NCI-H1048 (cell line): ENCODE measurements at places on chromosomes 6 and 20.

DNA sequence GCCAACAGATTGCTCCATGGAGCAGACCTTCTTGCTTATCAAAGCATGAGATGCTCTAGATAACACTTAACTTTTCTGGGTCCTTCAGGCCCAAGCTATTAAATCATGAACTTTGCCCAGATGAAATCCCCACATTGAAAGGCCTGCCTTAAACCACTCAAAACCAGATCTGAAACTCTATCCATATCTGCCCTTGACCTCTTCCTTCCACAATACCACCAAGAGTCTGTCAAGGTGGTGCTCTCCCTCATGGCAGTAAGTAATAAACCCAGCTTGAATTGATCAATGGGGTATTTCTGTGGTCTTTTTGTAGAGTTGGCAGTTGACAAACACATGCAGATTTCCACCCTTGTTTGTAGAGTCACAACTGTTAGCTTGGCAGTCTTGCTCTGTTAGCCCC lies 135.5 kb downstream of the ISM1 start:
- DNase-seq: no peak

DNA sequence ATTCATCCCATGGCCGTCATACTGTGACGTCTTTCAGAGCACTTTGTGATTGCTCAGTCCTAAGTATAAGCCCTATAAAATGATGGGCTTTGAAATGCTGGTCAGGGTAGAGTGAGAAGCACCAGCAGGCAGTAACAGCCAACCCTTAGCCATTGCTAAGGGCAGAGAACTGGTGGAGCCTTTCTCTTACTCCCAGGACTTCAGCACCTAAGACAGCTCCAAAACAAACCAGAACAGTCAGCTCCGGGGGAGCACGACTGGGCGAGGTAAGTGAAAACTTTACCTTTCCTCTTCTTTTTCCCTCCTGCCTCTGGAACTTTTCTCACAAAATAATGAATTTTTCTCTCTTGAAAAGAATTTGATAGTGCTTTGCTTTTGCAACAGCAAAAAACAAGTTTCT lies at the start of gene VIP:
Gene VIP, plus strand, starts transcription at position 104 of the 400 bp plus-strand sequence. CDS start 1,381 bp downstream, outside the sequence.
- DNase-seq: no peak

- DNase-seq: no peak
Measured at GRCh38 chr20:63574829-63575743, 1.0 kb upstream of the HELZ2 start.

GRCh38 chr6:17486680-17487079 lies 93.3 kb downstream of the CAP2 start:
- DNase-seq: no peak

- no peak for DNase-seq
Measured at GRCh38 chr20:63657260-63657936, 714 bp upstream of the RTEL1 start.

DNA sequence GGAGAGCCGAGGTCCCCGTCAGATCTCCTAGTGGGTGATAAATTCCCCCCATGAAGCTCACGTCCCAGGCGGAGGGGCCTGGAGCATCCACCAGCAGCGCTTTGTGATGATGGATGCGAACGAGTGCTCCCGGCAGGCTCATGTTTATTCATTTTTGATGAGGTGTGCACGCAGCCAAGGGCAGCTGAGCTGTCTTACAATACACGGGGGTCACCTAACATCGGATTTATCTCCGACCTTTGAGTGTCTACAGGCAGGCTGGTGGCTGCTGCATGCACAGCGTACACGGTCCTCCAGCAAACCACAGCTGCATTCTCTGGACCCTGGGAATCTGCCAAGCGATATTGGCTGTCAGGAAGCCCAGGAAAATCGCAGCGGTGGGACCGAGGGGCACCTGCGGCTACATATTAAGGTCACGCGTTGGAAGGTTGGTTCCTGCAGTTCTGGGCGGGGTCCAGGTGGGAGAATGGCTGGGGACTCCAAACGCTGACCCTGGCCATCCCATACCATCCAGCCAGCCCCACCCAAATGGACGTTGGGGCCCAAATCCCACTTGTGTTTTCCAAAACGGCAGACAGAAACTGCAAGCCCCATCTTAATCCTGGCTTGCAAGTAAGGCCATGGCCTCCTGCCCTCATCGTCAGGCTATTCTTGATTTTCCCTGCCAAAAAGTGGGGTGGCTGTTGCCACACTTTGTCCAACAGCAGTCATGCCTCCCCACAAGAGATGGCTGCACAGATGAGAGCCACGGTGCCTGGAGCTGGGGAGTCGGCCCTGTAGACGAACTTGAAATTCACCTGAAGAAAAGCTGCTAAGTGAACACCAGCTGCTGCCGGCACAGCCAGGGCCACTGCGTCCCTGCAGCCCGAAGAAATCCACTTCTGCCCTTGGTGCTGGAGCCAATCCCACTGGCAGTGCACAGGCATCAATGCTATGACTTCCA lies 399.9 kb downstream of the TAF4 start:
- DNase-seq: no peak

- DNase-seq: no peak
Measured at GRCh38 chr6:157429248-157429647, 48.3 kb downstream of the ZDHHC14 start.
